ENCODE measurements at places on chromosomes 2 and 18.

- DNase-seq: peak; percentile 82
These were observed 290.8 kb downstream of the PRKCE start for GRCh38 chr2:45942237-45942738.

DNA sequence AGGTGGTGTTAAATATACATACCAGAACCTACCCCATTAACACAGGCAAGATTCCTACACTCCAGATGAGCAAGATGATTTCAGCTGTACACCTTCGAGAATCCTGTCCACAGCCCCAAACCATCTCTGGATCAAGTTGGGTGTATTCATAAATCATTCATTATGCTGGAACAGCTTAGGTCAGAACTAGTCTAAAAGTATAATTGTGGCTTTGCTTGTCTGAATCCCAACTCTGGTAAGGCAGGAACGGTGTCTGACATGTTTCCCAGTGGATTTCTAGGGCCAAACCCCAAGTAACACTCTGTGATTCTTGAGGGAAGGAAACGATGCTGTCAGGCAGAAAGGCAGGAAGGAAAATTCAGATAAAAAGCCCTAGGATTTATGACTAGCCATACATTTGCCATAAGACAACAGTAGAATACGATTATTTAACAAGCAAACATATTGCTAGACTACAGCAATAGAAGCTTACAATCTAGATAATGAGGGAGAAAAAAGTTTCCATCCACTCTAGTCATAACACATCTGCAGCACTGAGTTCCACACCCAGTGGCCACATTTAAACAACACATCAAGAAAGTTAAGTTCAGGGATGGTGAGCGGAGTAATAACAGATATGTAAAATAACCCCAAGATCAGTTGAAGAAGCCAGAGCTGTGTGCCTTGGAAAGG is 444.8 kb downstream of the RND3 start:
- no peak for DNase-seq

DNA sequence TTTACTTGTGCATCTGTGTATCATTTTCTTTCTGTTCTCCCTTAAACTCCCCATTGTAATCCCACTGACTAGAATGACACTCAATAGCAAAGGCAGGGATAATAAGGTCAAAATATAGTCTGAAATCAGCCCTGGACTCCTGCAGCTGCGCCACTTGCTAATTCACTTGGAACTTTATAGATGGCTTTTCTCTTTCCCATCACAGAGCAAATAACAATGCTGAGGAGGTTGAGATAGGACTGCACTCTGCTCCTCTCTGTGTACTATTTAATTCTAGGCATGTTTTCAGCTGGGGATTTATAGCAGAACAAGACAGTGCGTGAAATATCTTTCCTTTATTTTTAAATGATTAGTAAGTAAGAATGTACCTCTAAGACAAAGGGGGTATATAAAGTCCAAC is 324.2 kb downstream of the LNPK start:
- DNase-seq: no peak

- peak; percentile 53 for DNase-seq
These were observed 5.7 kb downstream of the ELAC1 start for GRCh38 chr18:50973367-50974126.

GRCh38 chr2:124476291-124476690 is 451.2 kb downstream of the CNTNAP5 start:
- DNase-seq: no peak

All from fibroblast of villous mesenchyme (primary cell).